Uterus (tissue), 4 donors: ENCODE measurements at places on chromosomes 7 and 10. TPM values are rescaled to one million over a fixed set of nuclear protein-coding genes. Genes with fewer than 3 reads are reported as not detected.

Gene BTRC
- total RNA-seq = 12.6 TPM

Gene VSIR
- total RNA-seq = 26.2 TPM

Gene C7orf33
- total RNA-seq = not detected

Gene NUTM2E
- not detected for total RNA-seq

Gene PRPS1L1
- not detected for total RNA-seq

Gene FBXO24
- total RNA-seq = not detected

Gene KCND2
- total RNA-seq = 0.26 TPM

- no peak for DNase-seq
Observed at GRCh38 chr7:13724977-13725566, 264.4 kb downstream of the ETV1 start.

GRCh38 chr7:1423264-1423811, 35.9 kb downstream of the MICALL2 start:
- no peak for DNase-seq

GRCh38 chr10:100183481-100183880, 2.3 kb downstream of the ERLIN1 start:
- DNase-seq = no peak

DNA sequence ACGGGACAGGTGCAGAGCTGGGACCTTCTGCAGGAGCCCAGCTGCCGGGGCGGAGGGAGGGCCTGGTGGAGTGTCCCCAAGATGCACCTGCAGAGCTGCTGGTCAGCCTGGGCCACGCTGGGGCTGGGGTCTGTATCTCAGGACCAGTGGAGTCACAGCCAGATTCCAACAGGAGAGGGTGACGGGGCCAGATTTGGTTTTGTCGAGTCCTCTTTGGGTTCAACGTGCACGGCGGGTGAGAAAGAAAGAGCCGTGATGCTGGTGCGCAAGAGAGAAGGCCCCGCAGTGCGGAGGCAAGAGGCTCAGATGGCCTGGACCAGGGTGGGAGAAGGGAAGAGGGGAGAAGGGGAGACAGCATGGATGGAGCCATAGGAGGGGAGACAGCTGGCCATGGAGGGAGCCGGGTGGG, 462.9 kb downstream of the PTPRN2 start:
- DNase-seq = no peak

DNA sequence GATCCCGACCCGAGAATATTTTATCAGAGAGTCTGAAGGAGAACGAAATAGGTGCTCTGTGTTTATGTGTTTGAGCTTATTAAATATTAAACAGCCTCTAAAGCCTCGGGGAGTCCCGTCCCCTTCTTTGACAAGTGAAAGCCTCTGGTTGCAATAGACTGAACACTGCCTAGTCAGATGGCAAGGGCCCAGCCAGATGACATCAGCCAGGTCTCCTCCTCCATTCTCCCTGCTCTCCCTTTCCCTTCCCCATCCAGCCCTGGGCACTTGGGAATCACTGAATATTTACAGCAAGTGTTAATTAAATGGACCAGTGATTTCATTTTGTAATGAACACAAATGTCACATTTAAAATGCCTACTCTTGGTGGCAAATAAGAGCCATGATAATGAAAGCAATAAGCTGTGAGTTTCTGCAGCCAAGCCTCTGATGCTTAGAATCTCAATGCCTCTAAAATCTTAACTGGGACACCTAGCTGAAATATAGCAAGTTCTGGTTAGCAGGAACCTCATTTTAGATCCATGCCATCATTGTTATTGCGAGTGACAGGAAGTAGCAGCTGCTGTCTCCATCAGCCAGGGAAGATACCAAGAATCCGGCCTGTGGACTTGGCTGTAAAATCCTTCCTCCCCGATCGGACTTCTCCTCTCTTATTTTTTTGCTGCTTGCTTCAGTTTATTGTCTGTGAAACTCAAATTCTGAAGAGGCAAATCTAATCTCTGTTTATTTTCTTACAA, 202.1 kb downstream of the PRPF18 start:
- peak; percentile 45 for DNase-seq

GRCh38 chr10:49055221-49055849, 60.0 kb downstream of the VSTM4 start:
- DNase-seq = no peak

DNA sequence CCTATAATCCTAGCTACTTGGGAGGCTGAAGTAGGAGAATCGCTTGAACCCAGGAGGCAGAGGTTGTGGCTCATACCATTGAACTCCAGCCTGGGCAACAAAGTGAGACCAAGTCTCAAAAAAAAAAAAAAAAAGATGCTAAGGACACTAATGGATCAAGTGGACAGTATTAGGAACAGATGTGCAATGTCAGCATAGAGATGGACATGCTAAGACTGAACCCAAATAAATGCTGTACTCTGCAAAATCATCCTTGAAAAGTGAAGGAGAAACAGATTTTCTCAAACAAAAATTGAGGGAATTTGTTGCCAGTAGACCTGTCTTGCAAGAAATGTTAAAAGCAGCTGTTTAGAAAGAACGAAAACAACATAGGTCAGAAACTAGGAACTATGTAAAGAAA, 194.5 kb downstream of the USP6NL start:
- DNase-seq = no peak

DNA sequence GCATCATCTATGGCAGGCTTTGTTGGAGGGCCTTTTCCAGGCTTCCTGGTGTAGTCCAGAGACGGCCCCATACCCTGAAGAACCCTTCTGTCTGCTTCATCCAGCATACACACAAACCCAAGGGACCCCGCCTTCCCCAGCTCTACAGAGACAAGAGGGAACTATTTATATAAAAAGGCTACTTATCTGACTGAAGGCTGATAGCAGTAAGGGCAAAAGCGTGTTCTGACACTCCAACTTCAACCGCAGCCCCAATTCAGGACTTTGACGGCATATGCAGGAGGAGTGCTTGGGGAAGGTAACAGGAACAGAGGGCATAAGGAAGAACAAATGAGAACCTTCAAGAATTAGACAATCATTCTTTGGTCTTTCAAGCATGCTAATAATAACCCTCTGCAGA, 21.0 kb downstream of the GNA12 start:
- no peak for DNase-seq

DNA sequence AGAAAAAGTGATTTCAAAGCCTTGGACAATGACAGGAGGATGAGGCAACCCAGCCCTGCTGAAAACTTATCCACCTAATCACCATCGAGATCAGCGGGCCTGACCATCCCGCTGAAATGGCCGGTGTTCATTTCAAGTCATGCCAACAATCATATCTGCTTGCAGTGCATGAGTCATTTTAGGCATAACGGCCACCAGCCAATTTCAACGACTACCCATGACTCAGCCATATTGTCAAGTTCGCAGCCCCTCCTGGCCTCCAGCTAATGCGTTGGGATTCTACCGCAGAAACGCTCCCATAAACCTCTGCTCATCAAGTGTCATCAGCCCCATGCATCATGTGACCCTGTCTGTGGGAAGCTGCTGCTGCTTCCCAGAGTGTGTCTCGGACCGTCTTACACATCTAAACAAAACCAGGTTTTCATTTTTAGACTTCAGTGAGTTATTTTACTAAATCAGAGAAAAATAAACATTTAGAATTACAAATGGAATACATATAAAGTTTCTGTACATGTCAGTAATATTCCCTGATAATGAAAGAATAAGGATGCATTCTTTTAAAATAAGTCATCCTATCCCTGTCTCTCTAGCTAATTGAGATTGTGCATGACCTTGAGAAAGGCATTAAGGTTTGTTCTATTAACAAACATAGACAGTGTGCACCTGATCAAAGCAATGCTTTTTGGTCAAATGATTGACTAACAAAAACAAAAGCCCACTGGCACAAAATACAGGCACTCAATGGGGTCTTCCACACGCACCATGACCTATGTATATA, 188.9 kb downstream of the ADAM12 start:
- no peak for DNase-seq

DNA sequence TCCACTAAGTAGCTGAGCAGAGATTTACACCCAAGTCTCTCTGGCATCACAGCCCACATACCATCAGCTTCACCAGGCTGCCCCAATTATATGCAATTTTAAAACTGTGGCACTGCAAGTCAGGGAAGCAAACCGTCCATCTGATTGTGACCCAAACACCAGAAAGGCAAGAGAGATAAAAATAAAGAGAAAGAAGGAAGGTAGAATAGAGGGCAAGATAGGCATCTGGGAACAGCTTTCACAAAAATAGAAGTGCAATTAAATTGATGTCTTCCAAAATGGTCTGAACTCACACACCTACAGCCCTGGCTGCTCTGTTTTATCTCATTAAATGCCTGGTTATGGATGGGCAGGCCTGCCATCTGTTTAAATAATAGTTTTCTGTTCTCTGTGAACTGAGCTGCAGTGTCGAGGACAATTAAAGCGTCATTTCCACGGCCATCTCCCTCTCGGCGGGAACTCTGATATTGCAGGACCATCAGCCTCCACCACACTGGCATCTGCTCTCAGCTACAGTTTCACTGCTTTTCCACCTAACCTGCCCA, 509.1 kb downstream of the INHBA start:
- DNase-seq = no peak

DNA sequence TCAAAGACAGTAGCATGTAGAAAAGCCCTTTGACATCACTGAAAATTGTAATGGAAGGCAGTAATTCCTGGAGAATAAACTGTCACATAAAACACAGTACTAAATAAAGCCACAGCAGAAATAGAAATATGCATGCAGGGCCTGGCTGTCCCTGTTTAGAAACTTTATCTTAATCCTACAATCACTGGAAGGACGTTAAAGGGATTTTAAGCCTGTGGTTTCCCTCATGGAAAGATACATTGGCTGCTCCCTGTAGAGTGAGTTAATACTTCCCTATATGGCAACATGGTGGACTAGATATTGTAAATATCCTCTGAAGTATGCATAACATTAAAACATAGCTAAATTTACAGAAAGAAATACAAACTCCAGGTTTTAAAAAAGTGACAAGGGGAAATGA, 1334.9 kb upstream of the CELF2 start:
- no peak for DNase-seq
